ENCODE measurements at places on chromosomes 6 and 20.

DNA sequence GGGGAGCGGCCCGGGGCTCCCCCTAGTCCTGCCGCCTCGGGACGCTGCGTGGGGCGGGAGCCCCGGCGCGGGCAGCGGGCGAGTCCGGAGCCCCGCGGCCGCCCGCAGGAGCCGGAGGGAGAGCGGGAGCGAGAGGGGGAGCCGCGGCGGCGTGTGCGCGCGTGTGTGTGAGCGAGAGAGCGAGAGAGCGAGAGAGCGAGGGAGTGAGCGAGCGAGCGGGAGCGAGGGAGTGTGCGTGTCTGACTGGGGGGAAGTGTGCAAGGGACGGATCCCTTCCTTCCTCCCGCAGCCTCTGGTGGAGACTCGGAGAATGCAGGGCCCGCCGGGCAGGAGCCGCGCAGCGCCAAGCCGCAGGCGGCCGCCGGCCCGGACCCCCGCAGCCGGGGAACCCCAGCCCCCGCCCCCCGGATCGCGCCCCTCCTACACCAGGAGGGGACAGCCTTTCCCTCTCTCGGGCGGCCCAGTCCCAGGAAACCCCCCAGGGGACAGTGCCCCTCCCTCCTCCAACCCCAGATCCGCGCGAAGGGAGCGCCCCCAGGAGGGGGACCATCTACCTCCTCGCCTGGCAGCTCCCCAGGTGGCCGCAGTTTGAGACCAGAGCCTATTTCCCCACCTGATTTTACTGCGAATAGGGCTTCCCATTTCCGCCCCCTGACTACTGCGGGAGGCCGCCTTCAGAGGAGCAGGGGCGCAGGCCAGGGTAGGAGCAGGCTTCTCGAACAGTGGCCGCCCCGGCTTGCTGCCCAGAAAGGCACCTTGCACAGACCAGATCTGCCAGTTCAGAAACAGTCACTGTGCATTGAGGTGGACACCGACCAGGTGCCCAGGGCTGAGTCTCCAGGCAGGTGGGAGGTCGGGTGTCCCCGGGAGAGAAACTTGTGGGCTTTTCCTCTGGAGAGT lies at the start of gene CDH22:
TSS of gene CDH22 (minus strand) at position 241 of the 900 bp plus-strand sequence. CDS start 57,204 bp downstream, outside the sequence.
- peak; percentile 11 for DNase-seq

DNA sequence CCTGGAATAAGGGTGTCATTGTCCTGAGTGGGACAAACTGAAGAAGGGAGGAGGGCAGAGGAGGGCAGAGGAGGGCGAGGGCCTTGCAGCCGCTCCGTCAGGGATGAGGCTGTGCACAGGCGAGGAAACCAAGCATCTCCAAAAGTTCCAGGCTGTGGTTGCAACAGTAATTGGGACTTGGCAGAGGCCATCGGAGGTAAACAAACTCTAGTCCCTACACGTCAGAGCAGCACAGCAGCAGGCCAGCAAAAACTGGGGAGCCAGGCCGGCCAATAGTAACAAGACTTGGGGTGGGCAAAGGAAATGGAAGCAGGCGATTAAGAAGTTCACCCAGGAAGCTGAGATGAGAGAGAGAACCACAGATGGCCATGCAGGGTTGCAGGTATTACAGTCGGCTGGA lies 142.8 kb downstream of the SMOC2 start:
- DNase-seq: no peak

GRCh38 chr20:44572551-44573500 lies 9.6 kb upstream of the PKIG start:
- DNase-seq: peak; percentile 89

DNA sequence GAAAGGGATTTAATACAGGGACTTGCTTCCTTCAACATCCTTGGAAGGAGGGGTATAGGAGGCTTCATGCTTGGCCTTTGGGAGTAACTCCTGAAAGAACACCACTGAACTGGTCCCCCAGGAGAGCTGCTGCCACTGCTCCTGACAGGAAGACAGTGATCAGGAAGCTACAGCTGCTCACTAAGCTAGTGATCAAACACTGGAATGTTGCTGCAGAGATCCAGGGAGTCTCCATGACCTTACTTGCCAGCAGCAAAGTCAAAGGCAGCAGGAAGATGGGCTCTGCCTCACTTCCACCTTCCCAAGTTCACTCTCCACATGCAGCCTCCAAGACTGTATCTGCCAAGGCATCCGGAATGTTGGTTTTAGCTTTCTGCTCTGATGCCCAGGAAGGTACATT lies 31.8 kb downstream of the PIM1 start:
- no peak for DNase-seq

- DNase-seq: no peak
Measured at GRCh38 chr6:16575655-16576054, 185.6 kb downstream of the ATXN1 start.
